ENCODE measurements at places on chromosomes 12 and 14.

DNA sequence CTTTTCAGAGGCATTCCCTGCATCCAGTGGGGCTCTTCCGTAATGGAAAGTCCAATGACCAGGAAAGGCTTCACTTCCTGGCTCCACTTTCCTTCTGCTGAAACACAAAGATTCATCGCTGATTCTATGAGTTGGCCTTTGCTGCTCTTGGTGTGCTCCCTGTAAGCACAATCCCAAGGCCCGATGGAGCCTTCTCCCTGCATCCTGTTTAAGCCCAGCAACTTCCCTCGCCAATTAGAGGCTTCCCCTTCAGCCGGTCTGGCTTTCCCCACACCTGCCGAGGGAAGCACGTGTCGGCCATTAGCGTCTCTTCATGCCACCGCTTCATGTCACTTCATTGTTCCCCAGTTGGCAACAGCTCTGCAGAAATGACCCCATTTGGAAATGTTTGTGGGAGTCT lies 693.9 kb downstream of the MED13L start:
- DNase-seq = no peak

- no peak for DNase-seq
Observed at GRCh38 chr14:99468836-99469592, 11.6 kb downstream of the SETD3 start.

DNA sequence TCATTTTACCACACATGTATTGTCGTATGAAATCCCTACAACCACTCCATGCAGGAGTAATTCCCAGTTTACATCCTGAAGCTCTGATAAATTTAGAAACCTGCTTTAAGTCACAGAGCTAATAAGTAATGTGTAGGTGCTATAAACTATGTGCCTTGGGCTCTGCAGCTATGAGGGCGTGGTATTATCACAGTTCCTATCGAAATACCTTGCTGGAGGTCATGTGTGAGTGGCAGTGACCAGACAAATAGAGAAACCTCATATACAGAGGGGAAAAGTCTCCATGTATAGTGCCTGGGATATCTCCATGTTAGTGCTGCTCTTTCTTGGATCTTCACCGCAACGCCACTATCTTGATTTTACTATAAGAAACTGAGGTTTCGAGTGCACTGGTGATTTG lies 883 bp upstream of the TBC1D15 start:
- DNase-seq = no peak

GRCh38 chr12:67269633-67270573 lies 745 bp downstream of the CAND1 start:
- DNase-seq = no peak

GRCh38 chr12:19739195-19739776 lies 300.0 kb downstream of the AEBP2 start:
- DNase-seq = peak; percentile 14

DNA sequence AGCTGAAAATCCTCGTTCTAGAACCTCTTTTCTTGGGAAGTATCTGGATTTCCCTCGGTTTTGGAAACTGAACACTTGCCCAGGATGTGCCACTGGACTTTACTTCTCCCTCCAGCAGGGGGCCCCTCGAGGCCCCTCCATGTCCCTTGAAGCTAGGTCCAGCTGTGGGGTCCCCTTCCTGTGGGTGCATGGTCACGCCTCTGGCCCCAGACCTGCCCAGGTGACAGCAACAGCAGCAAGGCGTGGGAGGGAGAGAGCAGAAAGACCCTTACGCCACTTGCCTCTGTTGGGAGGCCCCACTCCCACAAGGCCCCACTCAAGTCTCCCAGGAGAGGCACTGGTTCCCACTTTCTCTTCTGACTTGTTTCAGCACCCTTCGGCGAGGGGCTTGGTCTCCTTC lies 3.1 kb downstream of the SLC25A29 start:
- no peak for DNase-seq

DNA sequence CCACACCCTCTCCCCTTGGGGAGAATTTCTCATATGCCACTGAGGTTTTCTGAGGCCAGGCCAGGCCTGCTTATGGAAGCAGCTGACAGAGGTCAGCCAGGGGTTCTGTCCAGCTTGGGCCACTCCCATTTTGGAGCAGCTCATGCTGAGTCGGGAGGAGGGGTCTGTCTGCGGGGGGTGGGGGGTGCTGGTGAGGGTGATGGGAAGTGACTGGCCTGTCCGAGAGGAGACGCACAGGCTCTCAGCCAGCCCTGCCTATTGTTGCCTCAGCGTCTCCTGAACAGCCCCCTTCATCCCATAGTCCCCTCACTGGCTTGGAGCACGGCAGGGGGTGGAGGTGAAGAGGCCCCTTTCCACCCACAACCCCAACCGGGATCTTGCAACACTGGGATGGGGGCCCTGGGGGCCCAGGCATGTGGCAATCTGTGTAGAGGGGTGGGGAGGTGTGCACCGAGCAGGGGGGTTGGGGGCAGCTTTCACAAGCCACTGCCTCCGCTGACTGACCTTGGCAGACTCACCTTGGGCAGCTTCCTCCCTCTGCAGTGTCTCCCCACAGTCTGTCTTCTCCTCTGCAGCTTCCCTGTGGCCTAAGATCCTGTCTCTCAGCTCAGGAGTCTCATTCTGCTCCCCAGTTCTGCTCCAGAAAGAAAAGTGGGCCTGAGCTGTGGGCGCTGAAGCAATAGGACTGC lies 5.5 kb downstream of the CEBPE start:
- DNase-seq = no peak

- DNase-seq = no peak
Observed at GRCh38 chr12:119008691-119009221, 27.4 kb downstream of the SRRM4 start.

DNA sequence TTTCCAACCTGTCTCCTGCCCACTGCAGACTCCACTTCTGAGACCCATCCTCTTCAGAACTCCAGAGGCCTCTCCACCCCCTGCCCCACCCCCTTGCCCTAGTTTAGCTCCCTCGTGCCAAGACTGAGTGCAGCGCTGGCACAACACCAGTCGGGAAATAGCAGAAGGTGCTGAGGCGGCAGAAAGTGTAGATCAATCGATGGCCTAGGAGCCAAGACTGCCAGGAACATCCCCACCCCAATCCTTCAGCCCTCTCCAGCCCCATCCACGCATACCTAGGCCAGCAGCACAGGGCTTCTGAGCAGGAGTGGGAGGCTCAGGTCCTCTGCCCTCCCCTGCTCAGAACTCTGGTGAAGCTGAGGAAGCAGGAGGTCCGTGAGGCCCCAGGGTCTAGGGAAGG lies 1.1 kb downstream of the CPNE6 start:
- no peak for DNase-seq

GRCh38 chr12:625998-626397 lies 37.2 kb downstream of the NINJ2 start:
- DNase-seq = no peak
